ENCODE measurements at places on chromosomes 5 and 9.

DNA sequence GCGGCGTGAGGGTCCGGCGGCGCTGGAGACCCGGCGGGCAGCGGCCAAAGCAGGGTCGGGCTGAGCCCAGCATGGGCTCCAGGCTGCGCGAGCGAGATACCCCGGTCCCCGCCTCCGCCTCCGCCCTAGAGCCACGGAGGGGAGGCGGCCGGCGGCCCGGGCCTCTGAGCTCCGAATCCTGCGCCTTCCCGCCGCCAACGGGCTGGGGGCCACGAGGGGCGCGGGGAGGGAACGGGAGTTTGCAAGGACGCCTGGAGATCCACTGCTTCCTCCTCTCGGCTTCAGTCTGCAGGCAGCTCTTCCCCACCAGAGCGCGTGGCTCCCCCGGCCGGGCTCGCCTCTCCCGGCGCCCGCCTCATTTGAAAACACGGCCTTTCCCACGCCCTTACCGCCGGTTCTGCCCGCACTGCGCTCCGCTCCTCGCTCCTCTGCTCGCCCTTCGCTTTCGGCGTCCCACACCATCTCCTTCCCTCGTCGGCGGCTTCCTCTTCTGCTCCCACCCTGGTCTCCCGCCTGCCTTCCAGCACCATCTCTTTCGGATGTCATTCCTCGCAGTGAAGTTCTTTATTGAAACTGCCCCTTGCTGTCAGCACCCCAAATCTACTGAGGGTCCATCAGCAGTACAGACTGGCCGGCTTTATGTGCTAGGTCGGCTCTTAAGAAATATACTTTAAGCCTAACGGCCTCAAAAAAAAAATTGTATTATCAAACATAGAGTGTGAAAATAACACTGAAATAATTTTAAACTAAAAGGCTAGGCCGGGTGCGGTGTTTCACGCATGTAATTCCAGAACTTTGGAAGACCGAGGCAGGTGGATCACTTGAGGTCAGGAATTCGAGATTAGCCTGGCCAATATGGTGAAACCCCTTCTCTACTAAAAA, 105.0 kb upstream of the FAM120A start:
- DNase-seq, result no peak

DNA sequence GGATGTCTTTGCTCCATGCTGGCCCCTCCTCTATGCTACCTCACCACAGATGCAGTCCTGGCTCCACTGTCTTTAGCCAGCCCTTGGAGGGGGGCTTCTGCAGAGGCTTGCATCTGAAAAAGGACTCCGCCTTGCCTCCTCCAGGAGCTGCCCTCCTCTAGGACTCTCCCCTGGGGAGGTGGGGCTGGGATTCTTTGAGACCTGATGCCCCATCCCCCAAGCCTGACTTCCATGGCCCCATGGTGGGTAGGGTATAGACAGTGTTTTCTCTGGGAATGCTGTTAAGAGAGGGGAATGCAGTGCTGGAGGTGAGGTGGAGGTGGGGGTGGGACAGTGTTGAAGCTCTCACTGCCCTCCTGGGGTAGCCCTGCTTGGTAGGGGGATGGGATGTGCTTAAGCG, 14.3 kb downstream of the JADE2 start:
- no peak for DNase-seq

GRCh38 chr9:113515862-113516261, 52.3 kb downstream of the RGS3 start:
- no peak for DNase-seq

DNA sequence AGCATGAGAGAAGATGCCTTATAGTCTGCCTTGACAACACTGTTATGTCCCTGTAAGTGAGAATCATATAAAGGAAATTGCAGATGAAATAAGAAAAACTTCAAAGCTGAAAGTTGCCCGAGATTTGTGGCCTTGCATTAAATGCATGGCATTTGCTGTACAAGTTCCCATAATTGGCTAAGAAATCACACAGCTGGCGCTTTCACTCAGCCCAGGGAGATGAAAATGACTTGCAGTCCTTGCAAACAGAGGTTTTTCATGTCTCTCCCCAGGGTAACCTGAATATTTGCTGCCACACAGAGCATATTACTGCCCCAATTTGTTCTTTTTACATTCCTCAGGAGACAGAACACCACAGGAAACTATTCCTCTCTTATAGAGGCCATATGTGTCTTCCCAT, 174.8 kb downstream of the FAM114A2 start:
- no peak for DNase-seq

DNA sequence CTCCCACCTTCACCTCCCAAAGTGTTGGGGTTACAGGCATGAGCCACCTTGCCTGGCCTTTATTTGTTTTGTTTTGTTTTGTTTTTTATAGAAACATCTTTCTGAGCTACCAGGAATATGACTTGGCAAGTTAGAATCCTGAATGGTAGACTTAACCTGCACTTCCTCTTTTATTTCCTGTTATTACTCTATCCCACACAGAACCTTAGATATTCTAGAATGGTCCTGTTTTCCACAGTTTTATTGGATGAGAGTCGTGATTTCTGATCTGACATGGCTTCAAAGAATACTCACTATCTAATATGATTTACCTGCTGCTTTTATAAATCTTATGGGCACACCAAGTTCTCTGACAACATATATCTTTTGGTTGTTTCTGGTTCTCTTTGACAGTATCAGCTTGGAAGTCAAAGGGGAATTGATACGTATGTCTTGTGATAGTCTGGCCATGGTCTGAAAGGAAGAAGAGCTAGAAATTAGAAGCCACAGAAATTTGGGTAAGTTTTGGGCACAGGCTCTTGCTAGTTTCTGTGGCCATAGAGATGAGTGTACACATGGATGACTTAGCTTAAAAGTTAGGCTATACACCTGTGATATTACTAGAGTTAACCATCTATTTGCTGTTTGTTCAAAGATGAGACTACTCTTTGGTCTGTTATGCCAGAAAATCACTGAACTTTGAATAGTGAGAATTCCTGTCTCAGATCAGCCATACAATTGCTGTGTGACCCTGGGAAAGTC, 4.7 kb upstream of the PANK3 start:
- DNase-seq, result no peak

DNA sequence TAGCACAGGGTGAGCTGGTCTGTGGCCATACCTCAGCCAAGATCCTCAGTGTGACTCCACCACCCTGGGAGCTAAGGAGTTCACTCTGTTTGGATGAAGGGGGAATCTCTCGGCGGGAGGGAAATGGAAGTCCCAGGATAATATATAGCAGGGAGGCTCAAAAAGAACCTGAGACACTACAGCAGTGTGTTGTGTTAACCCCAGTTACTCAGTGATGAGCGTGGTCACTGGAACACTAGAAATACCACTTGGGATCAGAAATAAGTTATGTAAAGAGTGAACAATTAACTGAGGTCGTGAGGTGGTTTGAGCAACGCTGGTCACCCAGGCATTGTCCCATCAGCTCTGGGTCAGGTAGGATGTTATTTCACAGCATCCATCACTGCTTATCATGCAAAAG, 59.3 kb upstream of the ADAMTS16 start:
- DNase-seq, result no peak

GRCh38 chr5:171830686-171831085, 45.1 kb downstream of the SMIM23 start:
- no peak for DNase-seq

DNA sequence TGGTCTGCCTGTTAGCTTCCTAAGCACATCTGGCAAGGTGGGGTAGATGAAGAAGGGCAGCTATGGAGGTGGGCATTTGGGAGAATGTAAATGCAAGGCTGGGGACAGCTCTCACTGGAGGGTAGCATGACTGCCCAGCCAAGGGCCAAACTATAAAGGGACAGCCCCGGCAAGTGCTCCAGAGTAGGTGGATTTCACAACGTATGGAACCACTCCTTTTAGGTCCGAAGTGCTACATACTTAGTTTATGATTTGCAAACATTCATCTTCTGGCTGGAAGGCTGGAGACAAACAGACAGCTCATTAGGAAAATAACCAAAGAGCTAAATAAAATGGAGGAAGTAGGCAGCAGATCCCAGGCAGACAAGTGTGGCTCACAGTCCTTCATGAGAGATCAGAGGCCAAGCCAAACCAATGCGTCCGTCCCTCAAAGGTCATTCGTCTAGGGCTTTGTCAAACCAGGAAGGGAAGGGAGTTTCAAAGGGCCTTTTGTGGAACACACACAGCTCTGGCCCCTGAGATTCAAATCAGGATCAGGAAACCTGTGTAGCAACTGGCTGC, 42.5 kb upstream of the GLRX start:
- DNase-seq, result no peak

GRCh38 chr5:91011029-91011428, 372.1 kb downstream of the ARRDC3 start:
- DNase-seq, result no peak

- DNase-seq, result no peak
Observed at GRCh38 chr9:134630861-134631260, 10.7 kb upstream of the COL5A1 start.

Data from T1000 (cell line).